ENCODE measurements at places on chromosomes 1 and 21.

- no peak for DNase-seq
Measured at GRCh38 chr1:85325920-85326319, 49.5 kb upstream of the BCL10 start.

GRCh38 chr1:12201352-12202189 lies 28.3 kb upstream of the VPS13D start:
- DNase-seq, result no peak

DNA sequence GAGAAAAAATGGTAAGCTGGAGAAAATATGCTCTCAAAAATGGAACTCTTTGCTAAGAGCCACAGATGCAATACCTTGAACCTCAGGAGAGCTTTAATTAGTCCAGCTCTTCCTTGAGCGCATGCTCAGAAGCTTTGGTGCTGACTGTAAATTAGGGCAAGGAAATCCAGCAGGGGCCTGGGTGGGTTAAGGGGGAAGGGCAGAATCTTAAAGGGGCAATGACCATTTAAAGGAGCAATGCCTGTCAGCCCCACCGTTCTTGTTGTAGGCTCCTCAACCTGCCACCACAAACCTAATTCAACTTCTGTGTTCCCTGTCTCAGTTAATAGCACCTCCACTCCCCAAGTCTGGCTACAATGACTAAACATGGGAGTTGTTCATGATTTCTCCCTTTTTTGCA lies 6.8 kb upstream of the SLC22A15 start:
- no peak for DNase-seq

GRCh38 chr1:221078260-221078965 lies 199.2 kb downstream of the HLX start:
- DNase-seq, result no peak

GRCh38 chr1:247332623-247333361 lies 1.1 kb upstream of the ZNF496 start:
- no peak for DNase-seq

GRCh38 chr1:183227422-183228346 lies 41.6 kb downstream of the LAMC2 start:
- DNase-seq, result peak; percentile 8

DNA sequence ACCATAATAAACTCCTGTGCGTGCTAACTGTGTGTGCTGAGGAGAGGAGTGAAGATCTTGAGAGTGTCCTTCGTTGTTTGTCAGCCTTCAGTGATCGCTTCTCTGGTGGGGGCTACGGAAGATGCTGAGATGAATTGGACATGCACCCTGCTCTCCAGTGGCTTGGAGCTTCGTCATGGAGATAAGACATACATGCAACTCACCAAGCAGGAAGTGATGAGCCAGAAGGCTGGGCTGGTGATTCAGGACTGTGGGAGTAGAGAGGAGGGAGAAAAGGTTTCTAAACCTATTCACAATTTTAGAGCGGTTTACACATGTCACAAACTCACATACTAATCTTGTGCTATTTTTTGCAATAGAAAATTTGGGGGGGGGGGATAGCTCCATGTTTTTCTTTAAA lies 128.9 kb upstream of the ADAR start:
- peak; percentile 40 for DNase-seq

DNA sequence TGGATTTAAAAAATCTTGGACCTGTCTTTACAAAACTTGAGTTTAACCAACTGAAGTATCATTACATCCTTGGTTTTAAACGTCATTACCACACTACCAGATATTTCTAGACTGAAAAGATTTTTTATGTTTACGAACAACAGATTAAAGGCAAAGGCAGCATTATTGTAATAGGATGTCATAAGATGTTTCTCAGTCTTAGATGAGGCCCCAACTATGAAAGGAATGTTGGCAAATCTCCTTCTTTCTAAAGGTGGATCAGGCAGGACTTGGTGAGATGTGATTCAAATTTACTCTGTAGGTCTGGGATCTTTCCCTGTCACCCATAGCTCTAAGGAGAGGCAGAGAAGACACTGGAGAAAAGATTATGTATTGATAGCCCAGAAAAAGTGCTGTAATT lies 417.9 kb downstream of the PTBP2 start:
- no peak for DNase-seq

GRCh38 chr1:3033040-3033789 lies 11.9 kb downstream of the ACTRT2 start:
- DNase-seq, result no peak

GRCh38 chr1:219152751-219153150 lies 20.9 kb upstream of the LYPLAL1 start:
- no peak for DNase-seq

DNA sequence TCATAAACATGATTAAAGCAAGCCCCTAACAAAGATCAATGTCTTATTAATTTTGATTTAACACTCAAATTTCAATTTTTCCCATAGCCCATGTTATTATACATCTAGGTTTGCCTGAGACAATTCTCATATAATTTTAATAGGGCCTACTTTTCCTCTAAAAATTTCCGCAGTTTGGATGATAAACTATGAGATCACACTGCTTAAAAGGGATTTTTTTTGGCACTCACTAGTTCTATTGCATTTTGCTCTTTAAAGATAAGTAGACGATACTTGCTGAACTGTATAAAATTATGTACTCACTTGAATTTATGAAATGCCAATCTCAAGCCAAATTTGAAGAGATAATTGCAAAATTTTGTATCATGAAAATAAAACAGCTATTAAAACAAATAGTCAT lies 480.4 kb upstream of the ZRANB2 start:
- DNase-seq, result no peak

- no peak for DNase-seq
Measured at GRCh38 chr1:231632119-231632518, 5.5 kb downstream of the DISC1 start.

DNA sequence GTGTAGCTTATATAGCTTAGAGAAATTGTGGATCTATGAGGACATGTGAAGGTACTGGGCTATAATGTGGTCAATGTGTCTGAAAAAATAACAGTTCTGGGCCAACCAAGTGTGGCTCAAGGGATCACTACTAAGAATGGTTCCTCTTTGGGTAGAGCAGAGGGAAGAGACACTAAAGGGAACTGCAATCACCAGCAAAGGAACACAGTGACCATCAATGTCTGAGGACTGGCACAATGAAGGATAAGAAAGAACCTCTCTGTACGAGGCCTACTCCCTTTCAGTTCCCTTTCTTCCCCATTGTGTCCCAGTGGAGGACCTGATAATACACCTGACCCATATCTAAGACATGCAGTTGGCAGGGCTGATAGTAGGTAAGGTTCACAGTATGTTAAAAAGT lies 89.9 kb upstream of the JAK1 start:
- no peak for DNase-seq

GRCh38 chr1:33459691-33460090 lies 12.8 kb upstream of the ZSCAN20 start:
- no peak for DNase-seq

DNA sequence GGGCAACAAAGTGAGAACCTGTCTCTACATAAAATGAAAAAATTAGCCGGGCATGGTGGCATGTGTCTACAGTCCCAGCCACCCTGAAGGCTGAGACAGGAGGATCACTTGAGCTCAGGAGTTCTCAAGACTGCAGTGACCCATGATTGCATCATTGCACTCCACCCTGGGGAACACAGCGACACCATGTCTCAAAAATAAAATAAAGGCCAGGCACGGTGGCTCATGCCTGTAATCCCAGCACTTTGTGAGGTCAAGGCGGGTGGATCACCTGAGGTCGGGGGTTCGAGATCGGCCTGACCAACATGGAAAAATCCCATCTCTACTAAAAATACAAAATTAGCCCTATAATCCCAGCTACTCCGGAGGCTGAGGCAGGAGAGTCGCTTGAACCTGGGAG lies 20.1 kb downstream of the ANKRD13C start:
- DNase-seq, result no peak
